ENCODE measurements at places on chromosomes 1 and 21.

DNA sequence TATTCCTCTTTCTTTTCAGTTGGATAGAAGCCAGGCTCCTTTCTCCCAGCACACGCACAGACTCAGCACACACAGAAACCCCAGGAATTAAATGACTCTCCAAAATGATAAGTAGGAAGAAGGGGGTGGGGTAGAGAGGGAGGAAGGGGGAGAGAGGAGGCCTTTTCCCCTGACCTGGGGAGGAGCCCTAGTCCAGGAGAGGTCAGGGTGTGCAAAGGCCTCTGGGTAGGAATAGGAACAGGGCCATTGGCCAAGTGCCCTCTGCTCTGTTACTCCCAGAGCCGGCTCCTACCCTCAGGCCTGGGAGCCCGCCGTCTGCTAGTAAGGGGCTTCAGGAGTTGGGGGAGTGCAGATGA lies 35.6 kb upstream of the PUM1 start:
- no peak for DNase-seq

GRCh38 chr1:109282497-109282951 lies 421 bp downstream of the PSRC1 start:
- no peak for DNase-seq

GRCh38 chr1:243413431-243414151 lies 157.8 kb downstream of the SDCCAG8 start:
- no peak for DNase-seq

- DNase-seq = no peak
Measured at GRCh38 chr1:163170975-163171676, 31.6 kb downstream of the RGS5 start.

- no peak for DNase-seq
Measured at GRCh38 chr1:14280909-14281308, 317.6 kb upstream of the KAZN start.

DNA sequence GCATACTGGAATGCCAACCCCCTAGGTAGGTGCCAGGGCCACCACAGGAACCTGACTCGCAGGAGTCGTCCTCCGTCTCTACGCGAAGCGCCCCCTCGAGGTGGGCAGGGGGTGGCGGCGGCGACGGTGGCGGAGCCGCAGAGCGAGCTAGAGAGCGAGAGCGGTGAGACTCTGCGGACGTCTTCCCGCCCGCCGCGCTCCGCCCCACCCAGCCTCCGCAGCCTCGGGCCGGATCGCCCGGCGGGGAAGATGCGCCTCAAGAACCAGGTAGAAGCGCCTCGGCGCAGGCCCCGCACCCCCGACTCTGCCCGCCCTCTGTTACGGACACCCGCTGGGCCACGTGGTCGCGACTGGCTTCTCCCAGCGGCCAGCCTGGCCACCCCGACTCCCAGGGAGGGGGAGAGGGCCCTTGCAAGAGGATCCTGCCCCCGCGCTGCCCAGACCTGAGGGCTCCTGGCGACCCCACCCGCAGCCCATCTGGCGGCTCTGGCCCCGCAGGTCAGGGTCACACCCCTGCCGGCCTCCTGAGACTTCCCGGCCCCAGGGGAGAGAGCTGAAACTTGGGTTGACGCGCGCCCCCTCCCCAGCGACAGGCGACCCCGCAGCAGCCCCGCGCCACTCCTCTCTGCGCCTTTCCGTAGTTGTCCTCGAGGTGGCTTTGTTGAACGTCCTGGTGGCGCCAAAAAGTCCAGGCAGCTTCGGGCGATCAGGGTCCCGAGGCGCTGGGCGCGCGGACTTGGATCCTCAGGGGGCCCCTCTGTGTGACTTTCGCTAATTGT lies 24.4 kb upstream of the AGBL4 start:
- no peak for DNase-seq

GRCh38 chr1:87922885-87923284 lies 594.2 kb downstream of the LMO4 start:
- no peak for DNase-seq

DNA sequence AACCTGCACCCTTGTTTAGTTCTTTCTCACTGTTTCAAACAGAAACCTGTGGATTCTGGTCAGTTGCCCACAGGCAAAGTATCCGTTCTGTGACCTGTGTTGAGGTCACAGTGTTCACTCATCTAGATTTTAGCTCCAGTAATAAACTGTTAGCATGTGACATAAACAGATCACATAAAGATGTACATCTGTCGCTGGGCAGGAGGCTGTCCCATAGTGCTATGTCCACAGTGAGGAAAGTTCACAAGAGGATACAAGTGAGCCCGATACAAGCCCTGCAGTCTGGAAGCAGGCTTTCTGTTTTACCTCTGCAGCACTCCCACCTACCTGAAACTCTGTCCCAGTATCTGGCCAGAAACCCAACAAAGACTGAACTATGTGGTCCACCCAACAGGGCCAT lies 28.4 kb downstream of the LMX1A start:
- DNase-seq = no peak

DNA sequence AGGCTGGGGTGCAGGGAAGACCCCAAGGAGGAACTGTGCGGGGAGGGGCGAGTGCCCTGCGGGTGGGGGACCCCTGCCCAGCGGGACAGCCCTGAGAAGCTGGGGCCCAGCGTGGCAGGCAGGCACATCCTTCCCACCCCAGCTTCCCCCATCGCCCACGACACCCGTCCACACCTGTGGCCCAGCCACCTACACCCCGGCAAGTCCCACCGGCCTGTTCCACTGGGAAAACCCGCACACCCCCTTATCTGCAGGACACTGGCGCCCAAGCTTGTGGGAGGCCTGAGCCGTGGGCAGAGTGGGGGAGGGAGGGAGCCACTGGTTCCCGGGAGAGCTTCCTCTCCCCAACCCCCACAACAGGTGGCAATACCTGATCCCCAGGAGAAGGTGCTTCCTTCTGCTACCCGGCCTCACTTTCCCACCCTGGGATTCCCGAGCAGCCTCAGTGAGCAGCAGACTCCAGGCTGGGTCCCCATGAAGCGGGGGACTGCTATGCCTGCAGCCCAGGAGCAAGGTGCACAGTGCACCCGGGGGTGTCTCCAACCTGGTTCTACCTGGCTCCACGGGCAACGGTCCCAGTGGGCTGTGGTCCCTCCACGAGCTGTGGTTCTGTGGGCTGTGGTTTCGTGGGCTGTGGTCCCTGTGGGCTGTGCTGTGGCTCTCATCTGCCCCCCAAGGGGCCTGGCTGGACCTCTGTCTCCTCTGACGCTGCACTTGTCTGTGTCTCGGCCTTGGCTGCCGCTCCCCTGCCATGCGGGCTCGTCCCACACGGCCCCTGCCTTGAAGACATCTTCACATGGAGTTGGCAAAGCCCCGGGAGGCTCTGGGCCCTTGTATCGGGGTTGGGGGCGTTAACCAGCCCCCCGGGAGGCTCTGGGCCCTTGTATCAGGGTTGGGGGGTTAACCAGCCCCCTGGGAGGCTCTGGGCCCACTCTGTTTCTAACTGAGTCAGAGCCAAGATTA lies 37.8 kb upstream of the POFUT2 start:
- DNase-seq = no peak

- DNase-seq = no peak
Measured at GRCh38 chr21:36419996-36420395, 34.8 kb downstream of the CHAF1B start.

DNA sequence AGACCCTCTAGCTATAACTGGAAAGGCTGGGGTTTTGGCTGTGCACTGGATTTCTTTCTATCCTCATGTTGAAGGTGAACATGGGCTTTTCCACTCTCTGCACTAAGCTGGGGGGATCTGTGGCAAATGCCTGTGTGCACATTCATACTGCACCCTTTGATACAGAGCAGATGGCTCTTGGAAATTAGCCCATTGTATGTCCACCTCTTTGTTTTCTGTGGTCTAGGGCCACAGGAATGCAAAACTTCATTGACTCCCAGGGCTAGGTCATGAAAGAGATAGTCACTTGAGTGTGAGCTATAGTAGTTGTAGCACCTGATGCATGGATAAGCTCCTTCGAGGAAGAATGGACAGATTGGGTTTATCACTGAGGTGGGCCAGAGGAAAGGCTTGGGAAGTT lies 5.7 kb upstream of the OR14A16 start:
- DNase-seq = no peak

DNA sequence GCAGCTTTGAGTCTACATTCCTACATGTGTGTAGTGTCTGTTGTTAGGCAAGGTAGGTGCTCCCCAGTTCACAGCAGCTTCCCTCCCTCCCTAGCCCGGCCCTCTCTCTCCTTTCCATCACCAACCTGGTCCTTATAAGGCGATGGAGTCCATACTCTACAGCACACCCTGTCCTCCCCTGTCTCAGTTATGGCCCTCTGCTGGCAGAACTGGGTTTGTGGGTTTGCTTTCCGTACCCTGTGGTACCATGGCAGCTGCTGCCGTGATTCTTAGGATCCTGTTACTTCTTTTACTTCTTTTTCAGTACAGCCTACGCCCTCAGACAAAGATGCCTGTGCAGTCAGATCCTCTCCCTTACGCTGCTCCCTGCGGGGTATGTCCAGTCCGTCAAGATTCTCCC lies 31.7 kb downstream of the AK5 start:
- no peak for DNase-seq

- DNase-seq = no peak
Measured at GRCh38 chr1:162878000-162878596, 17.1 kb upstream of the CCDC190 start.

DNA sequence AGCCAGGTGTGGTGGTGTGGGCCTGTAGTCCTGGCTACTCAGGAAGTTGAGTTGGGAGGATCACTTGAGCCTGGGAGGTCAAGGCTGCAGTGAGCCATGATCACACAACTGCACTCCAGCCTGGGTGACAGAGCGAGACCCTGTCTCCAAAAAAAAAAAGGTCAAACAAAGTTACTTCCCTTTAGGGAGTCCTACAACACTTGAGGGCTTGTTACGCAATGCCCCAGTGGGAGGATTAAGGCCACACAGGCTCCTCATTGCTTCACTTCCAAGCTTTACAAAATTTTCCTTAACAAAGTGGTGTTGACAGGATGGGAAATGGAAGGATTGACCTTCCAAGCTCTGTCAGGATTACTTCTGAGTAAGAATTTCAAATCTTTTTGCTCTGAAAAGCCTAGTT lies 6.2 kb upstream of the EXTL1 start:
- DNase-seq = no peak

GRCh38 chr1:203308923-203309331 lies 3.6 kb downstream of the BTG2 start:
- DNase-seq = no peak

DNA sequence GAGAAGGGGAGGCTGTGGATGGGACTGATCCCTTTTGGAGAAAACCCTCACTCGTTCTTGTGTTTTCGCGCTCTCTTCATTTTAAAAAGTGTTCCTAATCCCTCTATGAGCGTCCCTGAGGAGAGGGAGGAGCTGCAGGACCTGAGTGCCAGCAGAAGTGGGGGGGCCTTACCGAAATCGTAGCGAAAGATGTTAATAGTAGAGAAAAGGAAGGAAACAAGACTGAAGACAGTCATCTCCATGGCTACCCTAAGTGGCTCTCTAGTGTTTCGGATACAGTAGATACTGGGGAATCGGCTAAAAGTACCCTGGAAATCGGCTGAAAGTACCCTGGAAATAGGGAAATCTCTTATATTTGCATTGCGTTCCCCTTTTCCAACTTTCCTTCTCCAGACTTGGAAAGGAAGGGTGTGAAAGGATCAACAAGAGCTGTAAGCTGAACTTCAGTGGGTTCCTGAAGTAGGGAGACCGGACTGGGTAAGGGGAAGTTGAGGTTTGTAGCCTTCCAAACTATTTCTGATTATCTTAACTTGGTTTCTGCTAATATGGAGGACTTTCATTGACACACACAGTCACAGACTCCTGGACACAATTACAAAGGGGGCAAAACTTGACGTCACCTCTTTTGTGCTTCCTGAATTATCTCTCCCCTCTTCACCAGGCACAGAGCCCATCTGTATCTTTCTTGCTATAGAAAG lies 486 bp upstream of the DSTYK start:
- no peak for DNase-seq

DNA sequence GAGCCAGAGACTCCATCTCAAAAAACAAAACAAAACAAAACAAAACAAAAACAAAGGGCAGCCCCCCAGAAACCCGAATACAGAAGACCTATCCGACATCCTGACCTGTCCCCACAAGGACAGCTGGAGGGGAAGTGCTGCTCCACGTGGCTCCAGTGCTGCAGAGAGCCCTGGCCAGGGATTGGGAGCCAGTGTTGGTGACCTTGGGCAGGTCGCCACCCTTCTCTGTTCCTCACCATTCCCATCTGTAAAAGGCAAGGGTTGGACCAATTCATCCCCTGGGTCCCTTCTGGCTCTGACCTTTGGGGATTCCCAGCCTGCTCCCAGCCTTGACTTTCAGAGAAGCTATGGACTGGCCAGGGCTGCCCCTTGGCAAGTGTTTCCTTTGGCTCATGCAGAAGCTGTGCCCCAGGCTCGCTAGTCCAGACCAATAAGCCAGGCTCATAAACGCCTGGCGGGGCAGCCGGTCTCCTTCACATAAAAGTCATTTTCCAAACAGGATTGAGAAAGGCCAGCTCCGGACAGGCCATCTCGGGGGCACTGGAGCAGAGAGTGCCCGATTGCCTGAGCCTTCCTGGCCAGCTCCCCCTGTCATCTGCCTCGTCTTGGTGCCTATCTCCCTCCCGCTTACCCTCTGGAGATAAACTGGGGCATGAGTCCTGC lies 20.0 kb upstream of the PADI1 start:
- no peak for DNase-seq

Measured in T-helper 9 cell (primary cell).